Activated CD8-positive, alpha-beta memory T cell treated with anti-CD3 and anti-CD28 coated beads, Interleukin-2, amount 50 U/mL, for 4 hours (primary cell): ENCODE measurements at places on chromosomes 4 and X.
A peak's percentile ranks its signal among the peaks of the same experiment; 100 is the strongest.

- no peak for DNase-seq
These were observed 250.7 kb upstream of the RASGEF1B start for GRCh38 chr4:81722290-81722851.

- no peak for DNase-seq
These were observed 173.0 kb upstream of the CASK start for GRCh38 chrX:42096265-42096920.

- no peak for DNase-seq
These were observed 152.1 kb upstream of the PPP1R2C start for GRCh38 chrX:42930071-42930470.

DNA sequence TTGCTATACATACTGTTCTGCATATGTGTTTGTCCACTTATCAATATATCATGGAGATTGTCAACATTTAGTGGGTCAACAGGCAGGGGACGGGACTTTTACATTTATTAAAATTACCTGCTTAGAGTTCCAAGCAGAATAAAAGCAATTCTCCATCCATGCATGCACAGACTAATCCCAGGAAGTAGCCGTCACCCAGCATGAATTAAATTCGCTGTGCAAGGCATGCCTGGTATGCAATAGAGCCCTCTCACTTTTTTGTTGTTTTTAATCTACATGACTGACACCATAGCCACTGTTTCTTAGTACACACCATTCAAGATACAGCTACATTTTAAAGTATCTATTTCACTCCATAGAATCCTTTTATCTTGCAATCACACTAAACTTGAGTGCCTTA is 108.9 kb downstream of the USP46 start:
- no peak for DNase-seq

GRCh38 chr4:10629394-10629793 is 55.2 kb downstream of the CLNK start:
- DNase-seq = no peak

GRCh38 chr4:833731-834367 is 7.9 kb upstream of the CPLX1 start:
- peak; percentile 9 for DNase-seq

GRCh38 chrX:136028383-136028984 is 43.2 kb downstream of the SLC9A6 start:
- DNase-seq = no peak

- DNase-seq = no peak
These were observed 212.4 kb upstream of the TTC29 start for GRCh38 chr4:147157860-147158701.

GRCh38 chrX:31555506-31555905 is 483.7 kb upstream of the FTHL17 start:
- DNase-seq = no peak

DNA sequence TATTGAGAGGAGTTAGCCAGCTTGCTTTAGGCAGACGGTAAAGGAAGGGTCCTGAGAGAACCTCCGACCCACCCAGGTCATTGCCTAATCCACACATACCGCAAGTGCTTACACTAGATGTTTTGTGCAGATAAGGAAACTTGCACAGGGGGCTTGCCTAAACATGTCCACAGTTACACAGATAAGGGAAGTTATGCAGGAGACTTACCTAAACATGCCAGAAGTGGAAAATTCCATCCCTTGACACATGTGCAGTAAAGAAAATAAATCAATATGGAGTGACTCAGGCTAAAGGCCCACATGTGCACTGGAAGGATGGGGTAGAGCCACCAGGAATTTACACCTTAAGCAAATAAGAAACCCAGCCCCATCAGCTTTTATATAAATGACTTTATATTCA is 232.8 kb upstream of the HDX start:
- no peak for DNase-seq

- no peak for DNase-seq
These were observed 15.5 kb downstream of the PRRG1 start for GRCh38 chrX:37364666-37365065.

DNA sequence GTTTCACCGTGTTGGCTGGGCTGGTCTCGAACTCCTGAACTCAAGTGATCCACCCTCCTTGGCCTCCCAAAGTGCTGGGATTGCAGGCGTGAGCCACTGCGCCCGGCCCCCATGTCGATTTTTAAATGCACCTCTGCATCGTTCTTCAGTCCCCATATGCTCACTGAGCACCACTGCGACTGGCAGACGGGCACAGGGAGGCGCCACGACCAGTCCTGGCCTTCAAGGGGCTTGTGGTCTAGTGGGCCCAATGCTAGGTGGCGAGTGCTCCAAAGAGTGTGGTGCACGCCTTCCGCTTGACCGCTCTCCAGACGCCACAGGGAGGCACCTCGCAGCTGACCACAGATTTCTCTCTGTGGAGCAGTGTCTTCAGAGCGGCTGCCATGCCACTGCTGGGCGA is 11.7 kb upstream of the MSANTD1 start:
- no peak for DNase-seq

- no peak for DNase-seq
These were observed 41.0 kb upstream of the UCP1 start for GRCh38 chr4:140609548-140610425.

GRCh38 chr4:1927675-1928074 is 56.5 kb downstream of the NSD2 start:
- DNase-seq = no peak

GRCh38 chr4:177455561-177455970 is 13.3 kb upstream of the AGA start:
- DNase-seq = no peak

- no peak for DNase-seq
These were observed 32.3 kb downstream of the ETNPPL start for GRCh38 chr4:108730579-108730978.

- DNase-seq = no peak
These were observed 857.8 kb downstream of the CENPC start for GRCh38 chr4:66687459-66687858.
